ENCODE measurements at places on chromosomes 4 and X.

DNA sequence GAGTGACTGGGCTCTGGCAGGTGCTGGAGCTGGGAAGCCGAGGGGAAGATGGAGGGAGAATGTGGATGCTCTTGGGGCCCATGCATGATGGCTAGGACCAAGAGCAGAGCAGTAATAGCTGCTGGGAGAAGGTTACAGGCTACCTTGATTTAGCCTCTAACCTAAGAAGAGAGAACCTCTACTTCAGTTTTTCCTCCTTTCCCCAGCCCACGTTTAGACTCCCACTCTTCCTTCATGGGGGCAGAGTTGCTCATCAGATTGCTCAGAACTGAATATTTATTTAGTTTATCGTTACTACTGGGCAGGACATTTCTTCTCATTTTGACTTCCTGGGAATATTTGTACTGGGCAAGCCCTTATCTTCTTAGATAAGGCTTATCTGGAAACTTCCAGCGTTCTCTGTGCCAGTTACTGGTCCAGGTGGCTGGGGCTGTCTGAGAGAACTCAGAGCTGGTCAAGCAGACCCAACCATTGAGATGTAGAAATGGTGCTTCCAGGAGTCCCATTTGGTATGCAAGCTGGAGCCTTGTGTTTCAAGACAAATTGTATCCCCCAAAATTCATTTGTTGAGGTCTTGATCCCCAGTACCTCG is 442.9 kb upstream of the BOD1L1 start:
- DNase-seq, result no peak

GRCh38 chr4:24595659-24596058 is 11.3 kb upstream of the DHX15 start:
- DNase-seq, result no peak

GRCh38 chrX:105696870-105697269 is 125.5 kb upstream of the NRK start:
- no peak for DNase-seq

DNA sequence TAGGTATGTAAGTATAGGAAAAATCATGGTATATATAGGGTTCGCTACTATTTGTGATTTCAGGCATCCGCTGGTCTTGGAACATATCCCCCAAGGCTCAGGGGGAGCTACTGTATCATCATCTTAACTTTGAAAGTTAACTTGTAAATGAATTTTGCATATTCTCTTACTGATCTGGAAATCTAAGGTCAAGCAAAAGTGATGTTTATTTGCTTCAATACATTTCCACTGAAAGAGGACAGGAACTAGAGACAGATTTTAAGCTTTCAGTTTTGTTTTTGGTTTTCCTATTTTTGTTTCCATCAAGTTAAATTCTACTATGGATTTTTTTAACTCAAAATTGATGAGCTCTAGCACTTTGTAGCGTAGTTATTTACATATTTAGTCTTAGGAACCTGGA is 56.2 kb downstream of the NAF1 start:
- no peak for DNase-seq

GRCh38 chr4:78057600-78058550 is 752 bp downstream of the FRAS1 start:
- peak; percentile 45 for DNase-seq

GRCh38 chr4:70801265-70801809 is 38.4 kb downstream of the GRSF1 start:
- no peak for DNase-seq

- DNase-seq, result no peak
These were observed 773 bp downstream of the DAPP1 start for GRCh38 chr4:99817309-99817890.

- no peak for DNase-seq
These were observed 63.3 kb downstream of the KCNIP4 start for GRCh38 chr4:21885241-21885640.

DNA sequence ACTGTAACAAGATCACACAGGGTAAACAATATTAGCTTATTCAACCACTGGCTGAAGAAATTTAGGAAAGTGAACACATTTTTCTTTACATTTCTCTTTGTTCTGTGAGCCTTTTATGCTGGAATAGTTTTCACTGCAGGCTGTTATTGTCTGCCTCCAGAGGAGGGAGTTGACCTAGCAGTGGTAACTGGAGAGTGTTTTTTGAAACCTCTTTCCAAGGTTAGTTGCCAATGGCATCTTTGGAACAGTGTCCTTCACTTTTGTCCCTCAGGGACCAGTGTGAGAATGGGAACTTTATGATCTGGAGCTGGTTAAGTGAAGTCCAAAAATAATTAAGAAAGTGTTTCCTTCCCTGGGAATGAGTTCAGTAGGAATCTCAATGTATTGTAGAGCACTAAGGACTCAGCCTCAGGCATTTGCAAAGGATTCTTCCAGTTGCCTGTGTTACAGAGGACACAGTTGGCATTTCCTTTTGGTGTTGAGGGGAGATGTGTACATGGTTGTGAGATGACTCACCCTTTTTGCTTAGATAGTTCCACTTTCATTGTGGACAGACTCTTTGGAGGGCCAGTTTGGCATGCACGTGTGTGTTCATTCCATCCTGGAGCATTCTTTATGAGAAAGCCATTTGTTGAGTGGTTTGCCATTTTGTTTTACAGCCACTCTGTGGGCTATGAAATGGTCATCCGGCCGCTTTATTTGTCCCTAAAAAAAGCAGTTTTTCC is 61.3 kb downstream of the AR start:
- DNase-seq, result no peak

- no peak for DNase-seq
These were observed 27.9 kb downstream of the ABHD18 start for GRCh38 chr4:127993151-127993550.

DNA sequence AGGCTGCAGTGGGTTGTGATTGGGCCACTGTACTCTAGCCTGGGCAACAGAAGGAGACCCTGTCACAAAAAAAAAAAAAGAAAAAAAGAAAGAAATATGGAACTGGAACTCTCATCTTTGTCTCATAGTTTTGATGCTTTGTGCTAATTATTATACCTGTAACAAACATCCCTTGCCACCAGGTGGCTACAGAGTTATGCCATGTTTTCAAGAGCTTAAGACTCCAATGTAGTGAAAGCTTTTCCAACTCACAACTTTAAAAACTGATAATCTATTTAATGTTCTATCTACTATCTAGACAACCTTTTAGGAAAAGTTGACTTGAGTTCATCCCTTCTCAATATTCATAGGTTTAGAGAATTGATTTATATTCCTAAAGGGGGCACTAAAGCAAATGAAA is 42.4 kb downstream of the HTR2C start:
- no peak for DNase-seq

DNA sequence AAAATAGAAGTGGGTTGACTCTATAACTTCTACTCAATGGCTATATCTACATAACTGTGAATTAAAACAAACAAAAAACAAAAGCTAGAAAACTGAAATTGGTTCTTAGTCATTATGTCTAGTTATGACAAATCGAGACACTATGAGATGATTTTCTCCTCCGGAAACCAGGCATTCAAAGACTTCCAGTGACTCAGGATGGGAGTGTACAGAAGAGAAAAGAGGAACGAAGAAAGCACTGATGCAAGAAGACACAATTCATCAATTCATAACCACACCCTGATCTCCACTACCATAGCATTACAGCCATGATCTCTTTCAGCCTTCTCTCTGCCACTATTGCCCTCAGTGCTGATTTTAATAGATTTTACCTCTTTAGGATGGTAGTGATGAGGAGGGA is 253.6 kb downstream of the CBLL2 start:
- DNase-seq, result no peak

- DNase-seq, result no peak
These were observed 290.5 kb upstream of the EPHA5 start for GRCh38 chr4:65960751-65961150.

DNA sequence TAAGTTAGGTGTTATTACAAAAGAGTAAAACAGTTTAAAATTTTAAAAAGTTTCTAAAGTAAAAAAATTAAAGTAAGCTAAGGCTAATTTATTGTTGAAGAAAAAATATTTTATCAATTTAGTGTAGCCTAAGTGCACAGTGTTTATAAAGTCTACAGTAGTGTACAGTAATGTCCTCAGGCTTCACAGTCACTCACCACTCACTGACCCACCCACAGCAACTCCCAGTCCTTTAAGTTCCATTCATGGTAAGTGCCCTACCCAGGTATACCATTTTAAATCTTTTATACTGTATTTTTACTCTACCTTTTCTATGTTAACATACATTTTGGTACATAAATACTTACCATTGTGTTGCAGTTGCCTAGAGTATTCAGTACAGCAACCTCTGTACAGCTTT is 120.3 kb upstream of the DKK2 start:
- no peak for DNase-seq

GRCh38 chr4:179415847-179416223 is 1973.6 kb upstream of the AGA start:
- no peak for DNase-seq

DNA sequence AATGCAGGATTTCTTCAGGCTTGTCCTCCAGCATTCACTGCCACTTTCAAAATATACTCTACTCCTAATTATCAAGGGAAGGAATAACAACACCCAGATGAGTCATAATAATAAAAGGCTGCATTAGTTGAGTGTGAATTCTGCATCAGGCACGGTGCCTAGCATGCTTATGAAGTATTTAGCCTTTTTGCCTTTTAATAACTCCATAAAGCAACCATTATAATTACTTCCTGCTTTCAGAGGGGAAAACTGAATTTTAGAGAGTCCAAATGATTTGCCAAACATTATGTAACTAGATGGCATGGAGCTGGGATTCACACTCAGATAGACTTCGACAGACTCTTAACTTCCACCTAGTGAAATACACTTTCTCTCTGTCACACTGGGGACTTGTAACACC is 2365.5 kb downstream of the PCDH7 start:
- DNase-seq, result no peak

DNA sequence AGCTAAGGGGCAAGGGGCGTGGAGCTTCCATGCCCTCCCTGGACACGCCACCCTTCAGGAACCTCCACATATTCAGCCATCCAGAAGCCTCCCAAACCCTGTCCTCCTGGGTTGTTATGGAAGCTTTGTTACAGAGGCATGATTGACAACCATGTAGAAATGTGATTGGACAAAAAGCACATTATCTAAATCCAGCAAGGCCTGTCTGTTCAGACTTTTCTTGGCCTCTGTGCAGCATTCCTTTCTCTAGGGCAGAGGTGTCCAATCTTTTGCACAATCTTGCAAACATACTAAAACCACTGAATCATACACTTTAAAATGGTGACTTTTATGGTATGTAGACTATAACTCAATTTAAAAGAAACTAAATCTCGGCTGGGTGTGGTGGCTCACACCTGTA is 12.7 kb downstream of the STEEP1 start:
- no peak for DNase-seq

DNA sequence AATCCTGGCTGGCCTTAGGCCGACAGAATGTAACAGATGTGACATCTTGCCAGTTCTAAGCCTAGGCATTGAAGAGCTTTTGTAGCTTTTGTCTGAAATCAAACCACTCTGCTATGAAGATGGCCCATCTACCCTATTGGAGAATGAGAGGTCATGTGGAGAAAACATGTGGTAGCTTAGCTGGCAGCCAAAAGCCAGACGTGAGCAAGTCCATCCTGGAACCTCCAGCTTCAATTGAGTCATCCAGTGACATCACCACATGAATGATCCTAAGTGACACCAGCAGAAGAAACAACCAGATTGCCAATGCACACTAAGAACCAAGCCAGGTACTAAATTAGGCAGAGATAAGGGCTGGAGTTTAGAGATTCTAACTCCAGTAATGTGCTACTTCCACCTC is 154.8 kb upstream of the ZFP42 start:
- no peak for DNase-seq

- no peak for DNase-seq
These were observed 319.0 kb downstream of the STK32B start for GRCh38 chr4:5370286-5370685.

- no peak for DNase-seq
These were observed 341.7 kb upstream of the FAT1 start for GRCh38 chr4:187065396-187065795.

DNA sequence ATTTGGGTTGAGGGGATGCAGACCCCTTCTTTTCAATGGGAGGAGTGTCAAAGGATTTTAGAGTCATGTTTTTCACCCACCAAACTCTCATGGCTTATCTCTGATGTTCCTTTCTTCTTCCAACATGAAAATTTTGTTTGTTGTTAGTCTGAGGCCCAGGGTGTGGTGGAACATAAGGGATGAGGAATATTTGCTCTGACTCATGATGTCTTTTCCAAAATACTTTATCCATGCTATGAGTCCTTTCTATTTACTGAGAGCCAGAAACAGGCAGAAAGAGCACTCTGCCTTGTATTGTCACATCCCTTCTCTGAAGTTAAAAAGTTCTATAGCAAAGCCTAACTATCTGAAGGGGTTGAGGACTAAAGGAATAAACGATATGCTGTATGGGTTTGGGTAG is 61.6 kb upstream of the GYPA start:
- DNase-seq, result no peak

- no peak for DNase-seq
These were observed 103.4 kb downstream of the DDIT4L start for GRCh38 chr4:100086766-100087431.

- no peak for DNase-seq
These were observed 314.7 kb upstream of the PRKX start for GRCh38 chrX:4028151-4028550.

DNA sequence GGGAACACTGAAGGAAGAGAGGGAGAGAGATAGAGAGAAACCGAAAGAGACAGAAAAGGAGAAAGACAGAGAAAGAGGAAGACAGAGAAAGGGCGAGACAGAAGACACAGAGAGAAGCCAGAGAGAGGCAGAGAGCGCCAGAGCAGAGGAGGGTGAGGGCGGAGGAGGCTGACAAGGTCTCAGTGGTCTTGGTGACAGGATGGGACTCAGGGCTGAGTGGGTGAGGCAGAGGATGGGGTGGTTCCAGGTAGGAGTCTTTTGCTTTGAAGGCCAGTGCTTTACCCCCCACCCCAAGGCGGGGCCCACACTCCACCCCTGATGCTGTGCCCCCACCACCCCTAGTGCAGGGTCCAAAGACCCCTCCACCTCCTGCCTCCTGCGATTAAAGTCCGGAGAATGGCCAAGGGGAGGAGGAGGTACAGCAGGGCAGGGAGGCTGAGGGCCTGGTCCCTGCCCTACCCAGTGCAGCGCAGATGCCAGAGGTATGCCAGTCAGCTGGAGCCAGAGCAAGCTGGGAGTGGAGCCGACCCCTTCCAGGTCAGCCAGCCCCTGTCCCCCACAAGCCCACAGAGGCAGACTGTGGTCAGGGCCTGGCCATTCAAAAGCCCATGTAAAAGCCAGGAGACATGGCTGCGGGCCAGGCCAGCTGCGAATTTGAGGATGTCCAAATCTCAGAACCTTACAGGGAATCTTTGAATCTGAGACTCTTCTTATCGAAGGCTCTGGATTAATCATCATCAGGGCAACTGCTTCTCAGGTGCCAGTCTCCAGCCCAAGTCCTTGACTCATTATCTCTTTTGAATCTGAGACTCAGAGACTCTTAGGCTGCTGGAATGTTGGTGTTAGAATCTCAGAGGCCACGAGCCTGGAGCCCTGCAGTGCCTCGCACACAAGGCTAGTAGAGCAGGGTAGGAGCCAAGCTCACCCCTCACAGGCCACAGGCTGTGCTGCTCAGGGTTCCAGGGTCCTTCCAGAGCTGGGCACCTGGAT is 758 bp downstream of the IQSEC2 start:
- DNase-seq, result no peak

GRCh38 chr4:3047464-3048286 is 26.7 kb downstream of the HTT-AS start:
- no peak for DNase-seq

All from omental fat pad (tissue), 4 donors.